ENCODE measurements at places on chromosomes 11 and 22.

DNA sequence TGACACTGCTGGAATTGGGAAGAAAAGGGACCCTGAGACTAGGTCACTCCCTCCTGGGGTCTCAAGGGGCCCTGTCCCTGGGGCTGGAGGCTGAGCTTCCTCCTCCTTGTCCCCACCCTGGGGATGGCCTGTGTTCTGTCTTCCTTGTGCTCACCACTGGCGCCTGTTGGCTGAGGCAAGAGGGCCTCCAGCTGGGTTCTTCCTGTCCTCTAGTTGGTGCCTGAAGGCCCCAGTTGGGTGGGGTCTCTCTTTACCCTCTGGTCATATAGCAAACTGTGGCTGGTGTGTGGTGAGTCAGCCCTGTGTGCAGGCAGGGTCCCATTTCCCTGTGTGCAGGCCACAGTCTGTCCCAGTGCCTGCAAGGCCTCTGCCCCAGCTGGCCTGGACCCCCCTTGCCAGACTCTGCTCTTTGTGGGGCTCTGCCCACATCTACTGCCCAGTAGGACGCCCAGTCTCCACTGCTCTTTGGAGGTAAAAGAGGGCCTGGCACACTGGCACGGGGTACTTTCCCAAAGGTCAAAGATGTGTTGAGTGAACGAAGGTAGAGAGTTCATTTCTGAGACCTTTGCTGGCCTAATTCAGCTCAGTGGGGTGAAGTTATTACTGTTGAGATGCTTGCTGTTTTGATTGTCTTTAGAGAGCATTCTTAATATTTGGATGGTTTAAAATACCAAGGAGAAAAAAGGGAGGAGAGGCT lies 55.1 kb upstream of the CLDN5 start:
- DNase-seq = no peak

GRCh38 chr11:85809191-85809590 lies 1.8 kb downstream of the SYTL2 start:
- DNase-seq = no peak

DNA sequence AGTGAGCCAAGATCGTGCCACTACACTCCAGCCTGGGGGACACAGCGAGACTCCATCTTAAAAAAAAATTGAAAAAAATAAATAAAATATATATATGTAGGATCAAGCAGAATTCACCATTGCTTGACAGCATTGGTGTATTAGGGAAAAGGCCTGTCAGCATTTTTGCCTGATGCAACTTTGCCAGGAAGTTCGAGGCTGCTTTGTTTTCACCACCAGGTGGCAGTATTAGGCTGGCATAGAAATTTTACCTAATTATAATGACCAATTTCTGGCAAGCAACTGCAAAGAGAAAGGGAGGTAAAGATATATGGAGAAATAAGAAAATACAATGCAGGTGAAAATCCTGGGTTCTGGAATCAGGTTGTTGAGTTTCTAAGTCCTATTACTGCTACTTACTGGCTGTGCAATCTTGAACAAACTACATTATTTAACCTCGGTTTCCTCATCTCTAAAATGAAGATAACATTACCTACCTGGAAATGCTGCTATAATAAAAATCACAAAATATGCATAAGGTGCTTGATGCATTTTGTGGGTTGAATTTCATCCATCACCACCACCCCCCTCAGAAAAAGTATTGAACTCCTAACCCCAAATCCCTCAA lies 24.7 kb downstream of the LAYN start:
- DNase-seq = no peak

- peak; percentile 25 for DNase-seq
Observed at GRCh38 chr22:18994701-18995326, 58.7 kb upstream of the PRODH start.

GRCh38 chr22:17477391-17477833 lies 85.9 kb upstream of the SLC25A18 start:
- peak; percentile 19 for DNase-seq

DNA sequence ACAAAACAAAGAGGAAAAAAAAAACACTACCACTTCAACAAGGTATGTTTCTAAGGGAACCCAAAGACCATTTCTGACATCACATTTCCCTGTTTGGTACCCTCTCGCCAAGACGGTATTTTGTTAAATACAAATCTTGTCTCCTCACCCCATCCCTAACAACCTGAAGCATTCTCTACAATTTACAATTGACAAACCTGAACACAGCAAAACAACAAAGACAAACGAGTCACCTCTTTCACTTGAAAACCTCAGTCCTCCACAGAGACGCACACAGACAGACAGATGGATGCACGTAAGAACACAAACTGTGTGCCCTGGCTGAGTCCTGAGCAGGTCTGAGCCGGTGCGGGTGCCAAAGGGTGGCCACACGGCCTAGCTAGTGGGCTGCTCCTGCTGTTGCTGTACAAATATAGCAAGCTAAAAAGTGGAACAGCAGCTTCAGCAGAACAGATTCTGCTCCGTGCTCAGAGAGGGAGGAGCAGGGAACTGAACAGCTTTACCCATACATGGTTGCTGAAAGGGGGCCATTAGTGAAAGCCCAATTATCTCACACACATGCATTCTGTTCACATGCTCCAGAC lies 28.5 kb downstream of the CELF1 start:
- no peak for DNase-seq

DNA sequence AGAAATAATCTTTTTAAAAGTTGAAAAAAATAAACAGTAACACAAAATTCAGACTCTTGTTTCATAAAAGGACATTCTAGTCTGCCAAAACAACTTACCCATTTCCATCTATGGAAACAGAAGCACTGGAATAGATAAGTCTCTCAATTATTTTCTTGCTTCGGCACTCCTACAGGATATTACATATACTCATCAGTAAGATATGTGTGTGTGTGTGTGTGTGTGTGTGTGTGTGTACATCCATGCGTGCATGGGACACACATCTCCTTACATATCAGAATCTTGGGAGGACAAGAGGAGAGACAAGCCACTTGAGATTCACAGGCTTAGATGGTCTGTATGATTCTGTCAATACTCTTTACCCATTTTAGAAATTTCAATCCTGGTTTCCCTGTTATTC lies 144.6 kb downstream of the ATG16L2 start:
- DNase-seq = no peak

GRCh38 chr11:8070417-8071115 lies 10.4 kb upstream of the TUB start:
- DNase-seq = no peak

GRCh38 chr11:77088236-77089003 lies 14.2 kb upstream of the OMP start:
- DNase-seq = peak; percentile 36

GRCh38 chr11:133815636-133816035 lies 29.7 kb downstream of the SPATA19 start:
- no peak for DNase-seq

DNA sequence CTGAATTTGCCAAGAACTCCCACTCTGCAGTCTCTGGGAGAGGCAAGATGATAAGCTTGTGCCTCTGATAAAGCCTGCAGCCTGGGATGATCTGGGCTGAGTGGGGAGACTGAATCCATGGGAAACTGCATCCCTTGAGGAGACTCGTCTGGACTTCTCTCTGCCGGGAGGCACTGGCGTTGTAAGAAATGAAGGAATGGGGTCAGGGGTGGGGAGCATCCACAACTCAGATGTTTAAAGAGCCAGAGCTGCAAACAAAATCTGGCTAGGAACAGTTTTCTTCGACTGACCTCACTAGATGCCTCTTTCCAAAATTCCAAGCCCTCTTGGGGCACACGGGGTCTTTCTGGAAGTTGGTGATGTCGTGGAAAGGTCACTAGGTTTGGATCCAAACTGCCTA lies 64.4 kb downstream of the SPON1 start:
- peak; percentile 5 for DNase-seq

- no peak for DNase-seq
Observed at GRCh38 chr11:57903441-57904123, 120.1 kb upstream of the OR9Q1 start.

DNA sequence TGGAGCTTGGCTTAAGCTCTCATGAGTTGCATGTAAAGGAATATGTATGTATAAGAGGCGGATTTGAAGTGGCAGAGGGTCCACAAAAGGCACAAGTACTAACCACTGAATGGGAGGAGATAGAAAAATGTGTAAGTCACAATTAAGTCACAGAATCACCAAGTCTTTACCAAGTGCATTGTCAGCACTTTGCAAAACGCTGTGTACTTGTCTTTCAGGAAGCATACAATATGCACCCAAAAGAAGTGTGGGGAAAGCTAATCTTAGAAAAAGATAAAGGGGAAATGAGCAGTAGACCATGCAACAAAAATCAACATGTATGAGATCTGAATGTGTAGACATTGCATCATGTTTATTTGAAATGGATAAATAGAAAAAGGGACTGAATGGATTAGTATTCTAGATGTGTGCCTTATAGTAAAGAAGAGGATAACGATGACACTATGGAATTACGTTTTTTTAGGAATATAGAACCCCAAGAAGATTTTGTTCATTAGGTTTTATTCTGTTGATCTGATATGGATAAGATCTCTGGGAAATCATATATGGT lies 4.5 kb downstream of the CNTF start:
- DNase-seq = no peak

DNA sequence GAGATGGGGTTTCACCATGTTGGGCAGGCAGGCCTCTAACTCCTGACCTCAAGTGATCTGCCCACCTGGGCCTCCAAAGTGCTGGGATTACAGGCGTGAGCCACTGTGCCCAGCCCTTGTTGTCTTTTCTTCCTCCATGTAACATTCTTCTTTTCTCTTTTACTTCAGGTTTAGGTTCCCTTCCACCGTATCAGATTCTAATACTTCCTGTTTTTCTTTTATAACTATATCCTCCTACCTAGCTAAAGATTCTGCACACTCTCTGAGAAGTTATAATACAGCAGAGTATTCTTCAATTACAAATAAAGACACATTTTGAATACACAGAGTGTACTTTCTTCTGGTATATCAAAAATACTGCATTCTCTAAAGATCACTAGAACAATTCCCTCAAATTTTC lies 33.2 kb upstream of the GAB2 start:
- no peak for DNase-seq

GRCh38 chr11:133577403-133577802 lies 45.1 kb upstream of the OPCML start:
- no peak for DNase-seq

- no peak for DNase-seq
Observed at GRCh38 chr22:27676545-27677213, 124.9 kb downstream of the MN1 start.

DNA sequence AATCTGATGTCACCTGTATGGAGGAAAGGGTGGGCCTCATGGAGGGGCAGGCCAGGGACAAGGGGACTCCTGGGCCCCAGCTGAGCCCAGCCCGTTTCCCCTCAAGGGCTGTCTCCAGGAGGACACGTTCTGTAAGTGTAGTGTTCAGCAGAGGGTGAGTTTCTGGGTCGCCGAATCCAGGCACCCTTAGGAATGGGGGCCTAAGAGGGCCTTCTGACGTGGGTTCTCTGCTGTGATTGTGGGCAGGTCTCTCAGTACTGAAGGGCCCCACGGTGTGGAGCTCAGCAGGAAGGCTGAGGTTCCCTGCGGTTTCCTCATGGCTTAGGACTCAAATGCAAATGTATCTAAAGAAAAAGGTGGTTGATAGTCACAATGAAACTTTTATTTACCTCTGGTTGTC lies 6.5 kb downstream of the PTDSS2 start:
- no peak for DNase-seq

GRCh38 chr11:11351042-11351586 lies 1.9 kb downstream of the CSNK2A3 start:
- DNase-seq = no peak

DNA sequence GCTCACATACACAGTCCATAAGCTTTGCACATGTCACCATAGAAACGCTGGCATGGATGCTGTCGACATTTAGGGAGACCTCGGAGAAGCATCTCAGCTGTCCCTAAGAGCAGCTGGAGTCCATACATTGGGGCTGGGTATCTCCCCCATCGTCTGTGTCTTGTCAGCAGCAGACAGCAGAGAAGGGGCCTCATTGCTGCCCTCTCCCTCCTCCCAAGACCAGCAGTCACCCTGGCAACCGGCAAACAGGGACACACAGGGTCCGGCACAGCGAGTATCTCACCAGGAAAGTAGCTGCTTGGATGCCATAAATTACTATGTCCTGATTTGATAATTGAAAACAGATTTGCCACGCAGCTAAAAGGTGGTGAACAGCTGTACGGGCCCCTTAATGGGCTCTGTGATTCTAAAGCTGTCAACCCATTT lies 84.4 kb downstream of the CD44 start:
- DNase-seq = peak; percentile 40

DNA sequence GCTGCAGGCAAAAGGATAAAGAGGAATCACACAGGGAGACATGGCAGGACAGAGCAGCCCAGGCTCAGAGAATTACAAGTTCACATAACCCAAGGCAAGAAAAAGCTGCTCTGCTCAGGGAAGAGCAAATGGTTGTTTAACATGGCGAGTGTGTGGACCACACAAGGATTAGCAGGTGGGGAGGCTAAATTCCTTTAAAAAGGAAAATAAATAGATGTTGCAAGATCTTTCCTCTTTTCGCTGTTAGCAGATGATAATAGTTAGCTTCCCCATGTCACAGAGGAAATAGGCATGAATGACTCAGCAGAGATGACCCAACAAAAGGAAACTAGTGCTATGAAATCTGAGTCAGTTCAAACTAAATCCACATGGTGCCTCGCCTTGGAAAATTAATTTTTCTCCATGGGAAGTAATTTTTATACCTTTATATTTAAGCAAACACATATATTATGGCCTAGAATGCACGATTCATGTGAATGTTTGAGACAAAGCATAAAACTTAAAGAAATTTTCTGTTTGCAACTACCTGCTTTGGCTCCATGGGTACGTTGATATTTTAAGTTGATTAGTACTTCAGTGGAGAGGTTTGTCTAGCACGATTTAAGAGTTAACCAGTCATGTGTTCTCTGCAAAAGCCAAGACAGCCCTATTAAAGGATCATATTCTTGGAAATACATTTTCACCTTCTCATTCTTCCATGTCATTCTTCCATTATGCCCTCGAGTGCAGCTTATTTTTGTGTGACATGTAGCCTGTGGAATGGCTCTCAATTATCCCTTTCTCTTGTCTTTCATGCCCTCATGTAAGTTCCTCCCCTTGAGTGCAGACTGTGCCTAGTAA lies 38.5 kb upstream of the FJX1 start:
- no peak for DNase-seq

DNA sequence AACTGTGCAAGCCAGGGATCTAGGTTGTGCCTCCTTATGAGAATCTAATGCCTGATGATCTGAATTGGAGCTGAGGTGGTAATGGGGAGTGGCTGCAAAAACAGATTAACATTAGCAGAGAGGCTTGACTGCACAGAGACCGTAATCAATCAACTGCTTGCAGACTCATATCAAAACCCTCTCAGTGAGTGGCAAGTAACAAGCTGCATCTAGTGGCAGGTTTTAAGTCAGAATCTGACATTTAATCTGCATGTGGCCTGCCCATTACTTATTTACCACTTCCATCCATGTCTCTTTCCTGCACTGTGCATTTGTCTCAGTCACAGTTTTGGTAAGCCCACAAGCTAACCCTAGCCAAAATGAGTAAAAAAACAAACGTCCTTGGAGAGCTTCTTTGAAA lies 11.2 kb downstream of the C11orf58 start:
- DNase-seq = no peak

GRCh38 chr22:35835998-35836691 lies 118.5 kb downstream of the APOL5 start:
- DNase-seq = peak; percentile 58

DNA sequence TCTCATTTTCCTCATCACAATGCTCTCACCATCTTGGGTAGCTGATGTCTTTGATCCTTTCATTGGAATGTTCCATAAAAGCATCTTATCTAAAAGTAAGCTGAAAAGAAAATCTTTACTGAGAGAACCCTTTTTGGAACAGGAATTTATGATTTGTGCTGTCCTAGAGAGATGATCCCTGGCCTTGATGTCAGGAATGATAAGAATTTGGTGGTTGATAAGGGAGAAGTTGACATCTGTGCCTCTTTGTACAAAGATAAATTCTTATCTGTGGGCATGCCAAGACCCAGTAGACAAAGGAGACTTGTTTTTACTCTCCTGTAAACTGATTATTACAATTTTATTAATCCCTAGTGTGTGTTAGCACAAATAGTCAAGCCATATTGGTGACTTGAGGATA lies 36.9 kb downstream of the NAALAD2 start:
- DNase-seq = no peak

Measured in right kidney (tissue), 9 donors.